EL (cell line): ENCODE measurements at places on chromosomes 1 and 21.

DNA sequence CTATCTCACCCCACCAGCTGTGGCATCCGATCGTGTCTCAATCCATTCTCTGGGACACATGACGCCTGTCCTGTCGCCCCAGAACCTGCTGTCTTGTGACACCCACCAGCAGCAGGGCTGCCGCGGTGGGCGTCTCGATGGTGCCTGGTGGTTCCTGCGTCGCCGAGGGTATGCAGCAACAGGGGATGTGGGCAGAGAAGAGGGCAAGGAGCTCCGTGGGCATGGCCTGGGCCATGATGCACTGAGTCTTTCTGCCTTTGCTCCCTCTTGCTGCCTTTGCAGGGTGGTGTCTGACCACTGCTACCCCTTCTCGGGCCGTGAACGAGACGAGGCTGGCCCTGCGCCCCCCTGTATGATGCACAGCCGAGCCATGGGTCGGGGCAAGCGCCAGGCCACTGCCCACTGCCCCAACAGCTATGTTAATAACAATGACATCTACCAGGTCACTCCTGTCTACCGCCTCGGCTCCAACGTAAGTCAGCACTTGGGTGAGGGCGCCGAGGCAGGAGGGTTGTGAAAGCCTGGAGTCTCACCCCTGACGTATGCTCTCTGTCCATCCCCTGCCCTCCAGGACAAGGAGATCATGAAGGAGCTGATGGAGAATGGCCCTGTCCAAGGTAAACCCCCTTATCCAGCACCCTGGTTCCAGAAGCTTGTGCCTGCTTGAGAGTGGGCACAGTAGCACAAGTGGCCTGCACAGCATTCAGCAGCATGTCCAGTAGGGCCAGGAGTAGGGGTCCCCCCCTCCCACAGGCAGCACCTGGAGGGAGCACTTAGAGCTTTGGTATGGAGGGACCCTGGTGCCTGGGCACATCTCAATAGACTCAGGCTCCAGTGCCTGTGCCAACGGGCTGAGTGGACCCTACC, 8.8 kb downstream of the TINAGL1 start:
- no peak for DNase-seq

DNA sequence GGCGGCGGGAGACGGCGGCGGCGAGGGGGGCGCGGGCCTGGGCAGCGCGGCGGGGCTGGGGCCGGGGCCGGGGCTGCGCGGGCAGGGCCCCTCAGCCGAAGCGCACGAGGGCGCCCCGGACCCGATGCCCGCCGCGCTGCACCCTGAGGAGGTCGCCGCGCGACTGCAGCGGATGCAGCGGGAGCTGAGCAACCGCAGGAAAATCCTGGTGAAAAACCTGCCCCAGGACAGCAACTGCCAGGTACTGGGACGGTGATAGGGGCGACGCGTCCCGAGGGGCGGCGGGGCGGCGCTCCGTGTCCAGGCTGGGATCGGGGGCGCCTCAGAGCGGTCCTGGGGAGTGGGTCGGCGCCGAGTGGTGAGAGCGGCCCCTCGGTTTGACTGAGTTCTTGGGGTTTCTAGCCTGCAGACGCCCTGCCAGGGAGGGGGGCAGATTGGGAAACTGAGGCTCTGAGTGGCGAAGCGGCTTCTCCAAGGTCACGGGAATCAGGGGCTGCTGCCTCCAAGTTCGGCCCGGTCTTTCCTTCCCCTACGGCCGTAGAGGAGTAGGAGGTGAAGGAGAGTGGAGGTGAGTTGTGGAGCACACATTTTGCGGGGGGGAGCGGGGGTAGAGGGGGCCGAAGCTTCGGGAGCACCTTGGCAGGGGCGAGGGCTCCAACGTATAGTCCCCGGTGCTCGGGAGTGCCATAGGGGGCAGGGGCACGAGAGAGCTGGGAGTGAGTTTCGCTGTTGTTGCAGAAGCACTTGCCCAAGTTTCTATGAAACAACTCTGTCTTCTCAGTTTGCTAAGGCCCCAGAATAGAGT, 508 bp downstream of the RAVER2 start:
- peak; percentile 43 for DNase-seq

DNA sequence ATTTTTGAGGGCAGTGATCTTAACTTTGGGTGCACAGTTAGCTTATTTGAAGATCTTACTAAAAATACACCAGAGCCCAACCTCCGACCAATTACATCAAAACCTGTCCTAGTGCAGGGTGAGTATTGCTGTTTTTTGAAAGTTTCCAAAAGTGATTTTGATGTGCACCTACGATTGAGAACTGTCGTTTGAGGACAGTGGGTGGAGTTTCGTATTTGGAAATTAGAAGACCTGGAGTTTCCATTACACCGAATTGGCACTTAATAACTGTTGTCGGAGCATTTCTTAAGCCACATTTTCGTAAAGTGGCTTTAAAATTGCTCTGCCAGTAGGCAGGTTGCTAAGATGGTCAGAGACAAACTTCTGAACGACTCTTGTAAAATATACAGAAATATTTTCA, 1.1 kb downstream of the SOD1 start:
- DNase-seq, result no peak

GRCh38 chr21:42040411-42041180, 30.4 kb upstream of the ZBTB21 start:
- peak; percentile 100 for DNase-seq

- no peak for DNase-seq
These were observed 8.6 kb upstream of the SEMA4A start for GRCh38 chr1:156144742-156145141.

DNA sequence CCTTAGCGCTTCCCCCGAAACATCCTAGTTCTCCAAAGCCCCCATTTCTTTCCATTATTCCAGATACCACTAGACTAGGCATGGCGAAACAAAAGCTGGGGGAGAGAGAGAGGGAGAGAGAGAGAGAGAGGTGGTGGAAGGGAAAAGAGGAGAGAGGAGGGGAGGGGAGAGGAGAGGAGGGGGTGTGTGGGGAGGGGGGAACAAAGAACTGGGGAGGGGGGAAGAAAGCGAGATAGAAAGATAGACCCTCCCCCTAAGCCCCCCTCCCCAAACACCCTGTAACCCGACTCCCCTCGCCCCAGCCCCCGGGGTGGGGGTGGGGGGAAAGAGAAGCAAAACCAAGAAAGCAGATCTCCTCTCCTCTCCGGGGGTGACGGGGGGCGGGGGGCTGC, 352 bp downstream of the MEX3A start:
- DNase-seq, result no peak

- DNase-seq, result no peak
These were observed 502.8 kb downstream of the LTN1 start for GRCh38 chr21:28489821-28490350.

GRCh38 chr1:12173631-12174121, 6.9 kb downstream of the TNFRSF1B start:
- no peak for DNase-seq

DNA sequence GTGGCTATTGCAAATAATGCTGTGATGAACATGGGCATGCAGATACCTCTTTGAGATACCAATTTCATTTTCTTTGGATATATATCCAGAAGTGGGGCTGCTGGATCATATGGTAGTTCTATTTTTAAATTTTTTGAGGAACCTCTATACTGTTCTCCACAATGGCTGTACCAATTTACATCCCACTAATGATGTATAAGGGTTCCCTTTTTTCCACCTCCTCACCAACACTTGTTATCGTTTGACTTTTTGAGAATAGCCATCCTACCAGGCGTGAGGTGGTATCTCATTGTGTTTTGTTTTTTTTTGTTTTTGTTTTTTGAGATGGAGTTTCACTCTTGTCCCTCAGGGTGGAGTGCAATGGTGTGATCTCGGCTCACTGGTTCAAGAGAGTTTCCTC, 6.6 kb upstream of the NUCKS1 start:
- DNase-seq, result no peak

DNA sequence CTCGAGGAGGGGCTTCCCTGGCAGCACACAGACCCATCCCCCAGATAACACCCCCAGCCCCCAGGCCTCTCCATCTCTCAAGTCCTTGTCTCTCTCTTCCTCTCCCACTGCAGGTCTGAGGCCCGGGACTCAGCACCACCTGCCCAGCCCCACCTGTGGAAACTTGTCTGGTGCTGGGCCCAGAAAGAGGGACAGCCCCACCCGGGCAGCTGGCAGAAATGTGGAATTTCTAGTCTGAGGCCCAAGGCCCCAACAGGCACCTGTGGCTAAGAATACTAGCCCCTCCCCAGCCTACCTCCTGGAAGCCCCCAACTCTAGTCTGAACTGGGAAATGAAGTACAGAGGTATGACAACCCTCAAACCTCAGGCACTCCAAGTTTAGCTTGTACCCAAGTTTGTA, 15.4 kb downstream of the TTC39A start:
- DNase-seq, result no peak

DNA sequence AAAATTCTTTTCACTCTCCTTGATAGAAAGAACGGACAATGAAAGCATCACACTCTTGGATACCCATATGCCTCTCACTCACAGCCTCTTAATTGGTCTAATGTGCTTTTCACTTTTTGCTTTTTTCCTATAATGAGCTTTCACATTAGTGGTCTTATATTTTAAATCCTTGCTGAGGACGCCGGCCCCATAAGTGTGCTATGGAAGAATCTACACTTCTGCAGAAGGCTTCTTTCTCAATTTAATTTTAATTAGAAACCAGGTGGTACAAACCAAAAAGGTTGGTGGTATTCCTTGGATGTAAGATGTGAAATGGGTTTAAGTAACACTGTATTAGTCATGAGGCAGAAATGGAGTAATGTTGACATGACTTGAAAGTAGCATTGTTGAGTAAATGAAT, 190.6 kb upstream of the NFIA start:
- DNase-seq, result no peak

DNA sequence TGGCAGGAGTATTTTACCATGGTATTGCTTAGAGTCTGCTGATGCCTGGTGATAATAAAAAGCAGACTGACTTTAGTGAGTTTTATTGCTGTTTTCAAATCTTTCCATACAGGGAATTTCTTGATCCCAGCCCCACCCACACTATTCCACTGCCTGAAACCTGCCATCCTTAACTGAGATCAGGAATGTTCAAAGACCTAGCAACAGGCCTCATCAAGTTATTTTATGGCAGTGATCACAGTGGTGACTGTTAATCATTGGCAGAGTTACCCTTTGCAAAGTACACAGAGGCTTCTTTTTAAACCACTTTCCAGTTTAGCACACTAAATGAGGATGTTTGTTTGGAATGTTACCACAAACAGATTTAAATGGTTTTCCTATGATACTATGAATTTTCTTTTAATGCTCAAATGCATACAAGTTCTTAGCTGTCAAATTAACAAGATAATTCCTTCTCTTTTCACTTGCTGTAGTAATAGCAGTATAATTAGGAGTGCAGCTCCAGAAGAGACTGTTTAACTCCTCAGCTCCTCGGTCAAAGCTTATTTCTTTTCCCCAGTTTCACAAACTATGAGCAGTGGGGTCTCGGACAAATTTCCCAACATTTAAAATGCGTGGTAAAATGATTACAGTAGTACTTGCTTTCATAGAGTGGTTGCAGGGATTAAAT, 69.9 kb upstream of the USP25 start:
- peak; percentile 10 for DNase-seq

- no peak for DNase-seq
These were observed 18.6 kb downstream of the DYRK3 start for GRCh38 chr1:206653715-206654459.

GRCh38 chr1:9009438-9010370, 16.5 kb downstream of the SLC2A7 start:
- DNase-seq, result peak; percentile 35

DNA sequence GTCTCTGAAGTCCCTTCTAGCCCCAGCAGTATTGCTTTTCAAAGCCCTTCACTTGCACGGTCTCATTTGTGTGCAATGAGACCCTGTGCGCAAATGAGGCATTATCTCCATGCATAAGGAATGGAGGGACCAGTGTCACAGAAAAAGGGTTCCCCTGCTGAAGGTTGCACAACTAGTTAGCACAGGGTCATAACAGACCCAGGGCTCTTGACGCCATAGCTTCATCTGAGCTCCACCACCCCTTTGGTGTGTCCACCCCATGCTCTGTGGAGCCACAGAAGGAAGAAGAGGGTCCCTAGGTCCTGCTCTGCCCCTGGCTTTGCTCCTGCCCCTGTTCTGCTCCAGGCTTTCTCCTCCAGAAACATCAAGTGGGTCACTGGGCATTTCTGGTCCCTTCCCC, 12.6 kb downstream of the SH2D2A start:
- DNase-seq, result no peak

DNA sequence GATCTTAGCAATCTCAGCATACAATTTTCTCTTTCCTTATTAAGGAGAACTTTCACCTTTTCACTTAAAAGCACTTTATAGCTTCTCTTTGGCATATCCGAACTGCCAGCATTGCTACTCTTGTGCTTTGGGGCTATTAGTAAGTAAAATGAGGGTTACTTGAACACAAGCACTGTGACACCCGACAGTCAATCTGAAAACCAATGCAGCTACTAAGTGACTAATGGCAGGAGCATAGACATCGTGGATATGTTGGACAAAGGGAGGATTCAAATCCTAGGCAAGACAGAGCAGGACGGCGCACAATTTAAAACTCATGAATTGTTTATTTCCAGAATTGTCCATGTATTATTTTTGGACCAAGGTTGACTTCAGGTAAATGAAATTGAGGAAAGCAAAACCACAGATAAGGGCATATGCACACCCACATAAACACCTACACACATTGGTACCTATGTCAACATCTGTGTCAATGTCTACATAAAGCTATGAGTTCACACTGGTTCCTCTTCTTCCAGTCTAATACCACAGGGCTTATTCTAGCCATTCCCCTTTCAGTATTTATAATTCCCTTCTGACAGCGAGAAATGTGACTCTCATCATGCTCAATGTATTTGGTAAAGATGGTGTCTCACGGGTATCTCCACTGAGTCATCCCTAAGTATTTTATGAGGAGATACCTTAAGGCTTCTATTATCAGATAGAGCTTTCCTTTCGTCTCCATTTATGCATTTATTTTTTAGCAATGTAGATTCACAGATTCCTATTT, 75.3 kb upstream of the RALGPS2 start:
- peak; percentile 76 for DNase-seq

DNA sequence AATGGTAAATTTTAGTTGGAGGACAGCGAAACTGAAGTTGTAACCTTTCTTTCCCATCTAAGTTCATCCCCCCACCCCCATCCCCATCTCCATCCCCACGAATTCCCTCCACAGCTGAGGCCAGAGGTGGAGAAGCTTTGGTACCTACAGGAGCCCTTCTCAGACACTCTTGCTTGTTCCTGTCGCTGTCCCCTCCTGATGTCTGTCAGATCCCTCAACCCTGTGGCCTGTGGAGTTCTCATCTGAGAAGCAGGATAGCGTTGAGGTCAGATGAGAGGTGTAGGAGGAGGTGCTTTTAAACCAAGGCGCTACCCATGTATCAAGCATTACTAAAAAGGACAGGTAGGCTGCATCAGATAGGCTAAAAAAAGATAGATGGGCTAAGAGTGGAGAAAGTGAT, 769 bp downstream of the NTPCR start:
- peak; percentile 14 for DNase-seq

DNA sequence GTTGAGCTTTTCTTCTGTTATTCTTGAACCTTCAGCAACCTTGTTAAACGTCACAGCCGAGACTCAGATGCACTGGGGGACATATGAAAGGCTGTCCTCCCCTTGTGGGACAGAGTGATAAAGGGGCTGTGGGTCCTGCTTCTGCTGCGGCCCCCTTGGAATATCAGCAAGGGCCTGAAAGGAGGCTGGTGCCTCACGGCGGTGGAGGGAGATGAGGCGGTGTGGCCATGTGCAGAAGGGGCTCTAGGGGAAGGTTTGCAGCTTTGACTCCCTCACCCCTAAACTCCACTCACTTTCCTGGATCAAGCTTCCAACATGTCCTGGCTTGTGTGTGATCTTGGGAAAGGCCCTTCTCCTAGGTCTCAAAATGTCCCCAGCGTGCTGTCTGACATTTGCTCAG, 270.7 kb upstream of the CSF3R start:
- no peak for DNase-seq

- no peak for DNase-seq
These were observed 695 bp upstream of the ALG14 start for GRCh38 chr1:95073446-95073845.
